Naive thymus-derived CD8-positive, alpha-beta T cell (primary cell): ENCODE measurements at places on chromosomes 16 and 17. TPM values are rescaled to one million over a fixed set of nuclear protein-coding genes. Genes with fewer than 3 reads are reported as not detected.

DNA sequence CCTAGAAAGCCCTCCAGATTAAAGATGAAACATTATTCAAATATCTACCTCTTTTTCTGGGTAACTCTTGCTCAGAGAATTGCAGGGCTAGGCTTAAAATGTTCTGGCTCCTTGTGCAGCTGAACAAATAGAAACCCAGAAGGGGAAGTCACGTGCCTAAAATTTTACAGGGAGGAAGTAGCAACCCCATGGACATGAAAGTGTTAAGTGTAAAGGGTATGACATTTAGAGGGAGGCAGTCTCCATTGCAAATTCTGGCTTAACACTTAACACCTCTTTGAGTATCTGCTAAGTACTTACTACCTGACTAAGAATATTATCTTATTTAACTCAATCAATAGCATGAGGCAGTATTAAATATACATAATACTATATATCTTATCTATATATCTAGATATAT lies 376.1 kb upstream of the ERCC4 start:
- DNase-seq = no peak

DNA sequence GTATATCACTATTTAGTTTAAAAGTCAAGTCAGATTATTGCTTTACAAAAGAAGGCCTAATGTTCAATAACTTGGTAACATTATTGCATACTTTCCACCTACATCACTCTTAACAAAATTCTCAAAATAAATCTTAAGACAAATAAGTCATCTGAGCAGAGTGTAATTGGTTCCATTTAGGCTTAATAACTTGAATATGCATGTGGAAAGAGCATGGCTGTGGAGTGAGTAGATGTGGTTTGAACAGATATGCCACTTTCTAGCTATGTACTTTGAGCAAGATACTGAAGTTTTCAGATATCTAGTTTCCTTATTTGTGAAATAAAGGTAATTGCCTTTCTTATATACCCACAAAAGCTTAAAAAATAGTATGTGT lies 6.7 kb upstream of the EVI2A start:
- DNase-seq = no peak

- no peak for DNase-seq
These were observed 3.2 kb downstream of the TRPV3 start for GRCh38 chr17:3554440-3554839.

DNA sequence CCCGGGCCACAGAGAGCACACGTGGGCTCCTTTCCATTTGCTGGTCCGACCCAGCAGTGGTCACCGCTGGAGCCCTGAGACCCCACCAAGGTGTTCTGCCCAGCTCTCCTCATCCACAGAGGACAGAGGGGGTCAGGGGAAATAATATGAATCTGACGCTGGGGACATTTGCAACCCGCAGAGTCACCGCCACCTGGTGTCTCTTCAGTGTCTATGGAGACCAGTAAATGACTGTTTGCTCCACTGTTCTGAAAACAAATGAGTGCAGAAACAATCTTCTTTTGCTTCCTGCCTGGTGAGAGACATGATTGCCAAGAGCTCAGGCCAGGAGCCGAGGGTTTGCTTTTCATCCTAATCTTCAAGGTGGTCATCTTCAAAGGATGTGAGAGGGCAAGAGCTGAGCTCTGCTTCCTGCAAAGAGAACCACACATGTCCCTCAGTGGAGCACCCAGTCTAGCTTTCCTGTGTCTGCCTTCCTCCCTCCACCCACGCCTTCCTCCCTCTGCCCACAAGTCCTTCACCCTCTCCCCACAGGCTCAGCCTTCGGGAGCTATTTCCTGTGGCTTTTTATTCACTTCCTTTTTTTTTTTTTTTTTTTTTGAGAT lies 14.7 kb upstream of the KLHDC4 start:
- peak; percentile 18 for DNase-seq

DNA sequence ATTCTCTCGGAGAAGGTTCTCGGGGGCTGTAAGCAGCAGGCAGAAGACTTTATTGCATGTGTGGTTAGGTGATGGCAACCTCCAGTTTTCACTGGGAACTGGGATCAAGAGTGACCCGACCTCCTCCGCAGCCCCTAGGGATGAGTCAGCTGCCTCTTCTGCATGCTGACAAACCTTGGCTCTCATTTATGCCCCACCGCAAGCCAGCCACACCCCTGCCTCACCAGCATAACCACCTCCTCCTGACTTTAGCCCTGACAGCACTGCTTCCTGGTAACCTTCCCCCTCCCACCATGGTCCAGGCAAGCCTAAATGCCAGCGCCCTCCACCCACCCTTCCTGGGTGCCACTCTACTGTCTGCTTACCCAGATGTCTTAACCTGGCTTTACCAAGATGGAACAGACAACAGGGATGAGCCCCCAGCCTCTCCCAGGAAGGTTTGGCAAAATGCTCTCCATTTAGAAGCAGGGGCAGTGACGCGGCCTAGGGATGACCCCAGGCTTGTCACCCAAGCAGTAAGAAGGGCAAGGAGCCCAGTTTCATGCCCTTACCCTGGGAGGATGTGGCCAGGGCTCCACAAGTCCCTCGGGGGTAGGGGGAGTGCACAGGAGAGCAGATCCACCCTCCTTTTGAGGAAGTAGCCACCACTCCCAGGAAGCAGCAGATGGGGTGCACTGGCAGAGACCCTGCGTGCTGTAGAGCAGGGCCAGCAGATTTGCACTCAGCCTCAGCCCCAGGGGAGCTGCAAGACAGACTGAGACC lies 73.5 kb downstream of the GOSR1 start:
- no peak for DNase-seq

DNA sequence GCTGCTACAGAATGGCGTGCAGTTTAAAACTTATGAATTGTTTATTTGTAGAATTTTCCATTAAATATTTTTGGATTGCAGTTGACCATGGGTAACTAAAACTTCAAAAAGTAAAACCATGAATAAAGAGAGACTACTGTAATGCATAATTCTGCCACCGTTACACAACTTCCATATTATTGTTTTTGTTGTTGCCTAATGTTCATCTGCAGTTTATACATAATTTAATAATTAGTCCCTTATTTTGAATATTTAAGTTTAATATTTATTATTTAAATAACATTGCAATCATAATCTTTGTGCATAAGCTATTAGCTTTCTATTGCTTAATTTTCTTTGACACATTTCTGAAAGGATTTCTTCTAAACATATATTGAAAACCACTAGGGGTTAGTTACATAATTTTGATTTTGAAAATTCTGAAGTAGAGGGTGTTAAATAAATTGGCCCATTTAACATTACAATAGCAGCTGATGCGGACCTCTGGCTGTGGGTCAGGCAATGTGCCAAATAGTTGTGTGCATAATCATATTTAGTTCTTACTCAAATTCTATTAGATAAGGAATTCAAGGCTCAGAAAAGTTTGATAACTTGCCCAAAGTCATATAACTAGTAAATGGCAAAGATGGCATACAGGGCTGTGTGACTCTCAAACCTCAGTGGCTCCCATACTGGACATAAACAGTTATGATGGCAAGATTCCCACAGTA lies 31.1 kb downstream of the PPM1E start:
- DNase-seq = no peak

DNA sequence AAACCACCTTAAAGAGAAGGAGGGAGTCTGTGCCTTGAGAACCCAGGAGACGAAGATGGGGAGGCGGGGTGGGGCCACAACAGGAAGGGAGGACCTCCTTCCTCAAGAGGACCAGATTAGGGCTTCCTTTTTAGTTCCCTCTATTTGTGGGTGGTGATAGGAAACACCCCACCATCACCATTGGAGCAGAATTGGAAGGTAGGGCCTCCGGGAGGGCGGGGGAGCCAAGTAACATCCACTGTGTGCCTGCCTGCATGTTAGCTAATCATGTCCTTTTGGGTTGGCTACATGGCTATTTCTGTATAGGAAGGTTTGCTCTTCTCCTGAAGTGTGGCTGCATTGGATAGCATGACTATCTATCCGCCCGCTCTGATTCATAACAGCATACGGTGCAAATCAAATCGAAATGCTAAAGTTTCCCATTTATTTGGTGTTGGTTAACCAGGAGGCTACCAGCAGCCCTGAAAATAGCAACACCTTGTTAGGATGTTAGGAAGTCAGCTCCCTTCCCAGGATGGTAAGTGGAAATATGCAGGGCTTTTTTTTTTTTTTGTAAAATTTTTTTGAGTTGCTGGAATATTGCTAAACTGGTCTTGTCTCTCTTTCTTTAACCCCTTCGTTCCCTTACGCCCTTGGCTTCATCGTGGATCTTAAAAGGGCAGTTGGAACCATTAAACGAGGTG lies 4.2 kb downstream of the SYT17 start:
- DNase-seq = no peak

DNA sequence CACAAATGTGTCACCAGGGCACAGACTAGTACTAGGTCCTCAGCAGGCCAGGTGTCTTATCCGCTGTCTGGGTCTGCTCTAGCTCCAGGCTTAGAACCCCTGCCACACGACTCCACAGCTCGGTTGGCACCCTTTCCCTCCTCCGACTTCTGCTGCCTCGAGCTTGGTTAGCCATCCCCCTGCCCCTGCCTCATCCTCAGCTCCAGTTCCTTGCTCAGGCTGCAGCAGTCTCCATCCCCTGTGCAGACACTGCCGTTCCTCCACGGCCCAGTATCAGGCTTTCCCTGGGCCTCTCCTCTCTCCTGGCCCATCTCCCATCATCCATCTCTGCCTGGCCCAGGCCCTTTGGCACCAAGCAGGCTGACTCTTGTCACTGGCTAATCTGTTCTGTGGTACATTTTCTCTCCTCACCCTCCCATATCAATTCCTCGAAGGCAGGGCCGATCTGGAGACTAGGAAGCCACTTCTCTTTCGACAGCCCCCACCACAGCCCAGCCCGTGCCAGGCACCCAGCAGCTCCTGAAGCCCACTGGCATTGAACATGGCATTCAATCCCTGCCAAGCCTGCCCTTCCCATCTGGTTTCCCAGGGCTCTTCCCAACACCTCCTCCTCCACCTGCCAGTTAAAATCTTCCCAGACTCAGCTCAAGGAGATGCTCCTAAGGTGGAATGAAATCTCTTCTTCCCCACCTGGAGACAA lies 1.4 kb upstream of the GRN start:
- DNase-seq = no peak

Gene HS3ST4
- total RNA-seq = not detected

Gene PIRT
- total RNA-seq = not detected

Gene KRTAP9-8
- not detected for total RNA-seq

GRCh38 chr16:89034573-89034961 lies 57.6 kb upstream of the CBFA2T3 start:
- no peak for DNase-seq

Gene RHBDL1
- 1.4 TPM for total RNA-seq

DNA sequence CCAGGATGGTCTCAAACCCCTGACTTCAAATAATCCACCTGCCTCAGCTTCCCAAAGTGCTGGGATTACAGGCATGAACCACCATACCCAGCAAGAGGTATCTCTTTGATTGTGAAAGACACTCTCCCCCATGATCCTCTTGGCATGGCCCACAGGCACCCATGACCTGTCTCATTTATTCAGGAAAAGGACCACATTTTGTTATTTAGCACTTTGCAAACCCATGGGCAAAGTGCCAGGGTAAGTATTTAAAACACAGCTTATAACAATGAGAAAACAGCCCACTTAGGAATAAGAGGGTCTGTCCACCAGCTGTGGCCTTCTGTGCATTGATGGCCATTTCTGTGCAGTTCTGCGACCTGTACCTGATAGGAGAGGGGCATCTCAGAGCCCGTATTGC lies 12.8 kb upstream of the AKTIP start:
- no peak for DNase-seq

Gene P2RX5
- total RNA-seq = 22.1 TPM

GRCh38 chr17:49730785-49731434 lies 23.1 kb upstream of the SLC35B1 start:
- no peak for DNase-seq

DNA sequence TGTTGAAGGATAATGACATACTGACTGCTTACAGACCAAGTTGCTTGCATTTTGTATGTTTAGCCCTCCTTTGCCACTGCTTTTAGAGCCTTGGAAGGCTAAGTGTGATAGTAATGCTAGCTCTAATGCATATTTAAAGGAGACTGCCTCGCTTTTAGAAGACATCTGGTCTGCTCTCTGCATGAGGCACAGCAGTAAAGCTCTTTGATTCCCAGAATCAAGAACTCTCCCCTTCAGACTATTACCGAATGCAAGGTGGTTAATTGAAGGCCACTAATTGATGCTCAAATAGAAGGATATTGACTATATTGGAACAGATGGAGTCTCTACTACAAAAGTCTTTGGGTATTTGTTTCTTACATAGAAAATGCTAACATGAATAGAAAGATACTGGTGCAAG lies 19.1 kb downstream of the CAPNS2 start:
- no peak for DNase-seq

- no peak for DNase-seq
These were observed 26.9 kb upstream of the FAM20A start for GRCh38 chr17:68627956-68628575.

Gene FCSK
- 35.2 TPM for total RNA-seq

Gene ATAD5
- 5.9 TPM for total RNA-seq

DNA sequence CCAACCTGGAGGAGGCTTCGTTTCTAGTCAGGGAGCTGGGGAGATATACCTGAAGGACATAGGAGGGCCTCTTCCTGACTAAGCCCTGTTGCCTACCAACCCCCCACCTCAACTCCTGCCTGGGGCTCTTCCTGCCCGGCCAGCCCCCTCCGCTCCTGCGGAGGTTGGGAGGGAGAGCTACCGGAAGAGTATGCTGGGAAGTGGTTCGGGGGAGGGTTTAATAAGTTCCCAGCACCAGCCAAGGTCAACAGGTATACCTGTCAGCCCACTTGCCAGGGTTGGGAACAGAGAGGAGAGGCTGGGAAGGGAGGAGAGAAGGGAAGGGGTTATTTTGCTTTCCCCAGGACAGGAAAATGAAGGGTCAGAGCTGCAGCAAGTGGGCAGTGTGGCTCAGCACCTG lies 4.7 kb downstream of the PPP1R1B start:
- no peak for DNase-seq

- no peak for DNase-seq
These were observed 204.7 kb upstream of the CIBAR2 start for GRCh38 chr16:85316944-85317343.

- no peak for DNase-seq
These were observed 680.7 kb downstream of the MAF start for GRCh38 chr16:78919852-78920251.

GRCh38 chr16:57508035-57508425 lies 21.7 kb upstream of the DOK4 start:
- DNase-seq = no peak

DNA sequence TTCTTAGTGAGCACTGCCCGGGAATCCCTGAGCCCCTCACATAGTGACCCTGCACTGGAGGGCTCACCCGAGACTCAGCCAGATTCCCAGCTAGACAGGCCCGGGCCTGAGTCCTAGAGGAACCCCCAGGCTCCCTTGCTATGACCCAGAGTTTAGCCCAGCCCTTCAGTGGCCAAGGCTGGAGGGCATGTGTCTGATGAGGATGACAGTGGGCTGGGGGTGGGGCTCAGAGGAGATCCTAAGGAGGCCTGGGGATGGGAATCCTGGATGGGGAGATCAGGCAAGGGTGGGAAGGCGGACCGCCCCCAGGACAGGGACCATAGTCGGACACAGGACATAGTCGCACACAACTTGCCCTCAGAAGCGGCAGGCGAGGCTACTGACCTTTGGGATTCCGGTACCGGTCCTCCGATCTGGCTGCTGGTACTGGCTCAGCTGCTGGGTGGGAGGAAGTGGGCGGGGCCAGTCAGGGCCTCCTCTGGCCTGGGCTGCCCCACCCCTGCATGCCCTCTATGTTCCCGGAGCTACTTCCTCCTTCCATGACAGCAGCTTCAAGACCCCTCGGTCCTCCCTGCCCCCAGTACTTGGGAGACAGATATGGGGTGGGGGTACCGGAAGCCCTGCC lies 1.1 kb downstream of the CD79B start:
- DNase-seq = peak; percentile 54

Gene CTRB1
- not detected for total RNA-seq

Gene COPRS
- total RNA-seq = 4.7 TPM
